ENCODE measurements at places on chromosomes 5 and 9. TPM values are rescaled to one million over a fixed set of nuclear protein-coding genes. Genes with fewer than 3 reads are reported as not detected.

Gene PRRX2
- 10.8 TPM for total RNA-seq

DNA sequence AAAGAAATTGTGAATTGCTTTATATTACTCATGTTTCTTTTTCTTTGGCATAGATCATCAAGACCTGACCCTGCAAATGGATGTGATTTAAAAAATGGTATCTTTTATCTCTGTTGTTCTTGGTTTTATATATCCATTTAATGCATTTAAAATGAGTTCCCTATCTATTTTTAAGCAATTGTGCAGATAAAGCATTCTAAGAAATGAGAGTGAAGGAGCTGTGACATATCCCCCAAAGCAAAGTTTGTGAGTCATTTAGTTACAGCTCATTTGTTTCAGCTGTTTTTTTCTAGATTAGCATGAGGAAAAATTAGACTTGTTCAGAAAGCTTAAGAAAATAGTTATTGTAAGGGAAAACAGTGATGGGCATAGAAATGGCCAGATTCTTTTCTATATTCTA lies 7.6 kb upstream of the ELOVL7 start:
- no peak for DNase-seq

Gene CSF1R
- total RNA-seq, result not detected

GRCh38 chr5:171830686-171831085 lies 45.1 kb downstream of the SMIM23 start:
- no peak for DNase-seq

GRCh38 chr5:169910393-169910792 lies 69.9 kb downstream of the INSYN2B start:
- DNase-seq, result no peak

Gene SLC6A3
- 0.07 TPM for total RNA-seq

- DNase-seq, result no peak
Observed at GRCh38 chr5:7845557-7845956, 5.4 kb downstream of the CFAP90 start.

GRCh38 chr9:136949239-136949816 lies 2.7 kb upstream of the LCN12 start:
- no peak for DNase-seq

- DNase-seq, result no peak
Observed at GRCh38 chr5:86689103-86689729, 71.5 kb downstream of the COX7C start.

Gene C9orf153
- total RNA-seq, result not detected

Gene MTAP
- total RNA-seq, result 34.0 TPM

- DNase-seq, result no peak
Observed at GRCh38 chr5:153459051-153459743, 31.3 kb upstream of the GRIA1 start.

- no peak for DNase-seq
Observed at GRCh38 chr5:128380337-128380736, 157.7 kb downstream of the FBN2 start.

- no peak for DNase-seq
Observed at GRCh38 chr5:150549735-150550134, 41.8 kb downstream of the NDST1 start.

DNA sequence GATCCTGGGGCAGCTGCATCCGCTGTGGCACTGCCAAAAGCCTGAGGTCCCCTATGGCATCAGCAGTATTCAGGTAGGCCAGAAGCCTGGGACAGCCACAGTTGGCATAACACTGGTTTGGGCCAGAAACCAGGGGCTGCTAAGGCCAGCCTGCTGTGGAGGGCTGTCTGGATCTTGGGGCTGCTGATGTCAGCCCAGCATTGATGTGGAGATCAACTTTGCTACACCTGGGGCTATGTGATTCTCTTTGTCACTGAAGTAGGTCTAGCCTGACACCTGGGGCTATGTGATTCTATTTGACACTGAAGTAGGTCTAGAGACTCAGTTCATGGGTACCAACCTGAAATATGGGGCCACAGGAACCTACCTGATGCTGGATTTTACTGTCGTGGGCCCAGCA lies 411.5 kb downstream of the RASEF start:
- DNase-seq, result peak; percentile 9

Gene CTSV
- total RNA-seq, result 50.5 TPM

Gene LRRC70
- total RNA-seq, result 1.7 TPM

Gene SPTAN1
- 124 TPM for total RNA-seq

Gene RORB
- 0.52 TPM for total RNA-seq

DNA sequence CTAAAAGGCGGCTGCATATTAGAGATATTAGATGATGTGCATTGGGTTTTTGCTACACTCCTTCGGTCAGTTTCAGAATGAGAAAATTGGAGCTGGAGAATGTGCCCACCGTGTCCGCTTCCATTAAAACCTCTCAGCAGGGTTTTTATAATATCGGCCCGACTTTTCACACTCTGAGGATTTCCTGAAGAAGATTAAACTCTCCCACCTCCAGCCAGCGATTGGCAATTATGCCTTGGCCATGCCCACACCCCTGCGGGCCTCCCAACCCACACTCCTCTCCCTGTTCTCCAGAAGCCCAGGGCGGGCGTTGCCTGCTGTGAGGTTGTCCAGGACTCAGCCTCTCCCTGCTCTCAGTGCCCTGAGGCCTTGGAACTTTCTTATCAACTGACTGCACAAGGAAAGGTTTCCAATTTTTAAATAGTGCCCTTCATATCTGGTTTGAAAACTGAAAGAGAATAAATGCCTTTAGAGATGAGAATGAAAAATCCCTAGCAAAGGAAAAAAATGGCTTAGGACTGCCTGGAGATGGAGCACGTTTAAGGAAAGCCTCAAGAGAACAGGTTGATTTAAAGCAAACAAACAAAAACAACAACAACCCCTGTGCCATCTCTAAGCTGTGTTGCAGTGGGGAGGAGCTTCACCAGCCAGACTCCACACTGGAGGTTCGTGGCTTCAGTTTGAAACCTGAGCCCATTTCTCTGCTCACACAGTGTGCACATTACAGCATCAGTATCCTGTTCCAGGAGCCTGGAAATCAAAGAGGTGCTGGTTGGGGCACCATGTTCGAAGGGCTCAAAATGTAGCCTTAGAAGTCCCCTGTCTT lies 292.9 kb downstream of the NSG2 start:
- no peak for DNase-seq

Gene AMBP
- 1.7 TPM for total RNA-seq

- DNase-seq, result no peak
Observed at GRCh38 chr5:80755626-80756025, 100.8 kb upstream of the DHFR start.

DNA sequence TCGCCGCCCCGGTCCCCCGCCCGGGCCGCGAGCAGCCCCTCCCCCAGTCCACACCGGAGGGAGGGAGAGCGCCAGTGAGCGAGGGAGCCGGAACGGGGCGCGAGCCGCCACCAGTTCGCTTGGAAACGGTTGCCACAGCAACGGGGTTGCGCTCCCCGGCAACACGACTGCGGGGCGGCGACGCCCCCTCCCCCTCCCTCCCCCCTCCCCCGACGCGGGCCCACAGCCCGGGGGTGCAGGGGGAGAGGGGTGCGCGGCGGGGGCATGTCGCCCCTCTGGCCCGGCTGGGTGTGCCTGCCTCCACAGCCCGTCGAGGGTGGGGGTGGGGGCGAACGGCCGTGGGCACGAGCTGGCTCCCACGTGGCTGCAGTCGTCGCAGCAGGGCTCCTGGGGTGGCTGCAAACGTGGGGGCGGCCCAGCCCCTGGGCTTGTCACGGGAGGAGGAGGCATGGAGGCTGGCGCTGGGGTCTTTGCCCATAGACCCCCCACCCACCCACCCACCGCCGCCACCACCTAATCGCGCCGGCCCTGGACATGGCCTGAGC lies 524 bp downstream of the PRR7 start:
- peak; percentile 97 for DNase-seq

Gene TXNDC8
- total RNA-seq, result not detected

- DNase-seq, result no peak
Observed at GRCh38 chr9:76618762-76619161, 145.5 kb upstream of the PCA3 start.

Gene DEPDC1B
- 38.7 TPM for total RNA-seq

Gene PCDHB9
- total RNA-seq, result not detected

DNA sequence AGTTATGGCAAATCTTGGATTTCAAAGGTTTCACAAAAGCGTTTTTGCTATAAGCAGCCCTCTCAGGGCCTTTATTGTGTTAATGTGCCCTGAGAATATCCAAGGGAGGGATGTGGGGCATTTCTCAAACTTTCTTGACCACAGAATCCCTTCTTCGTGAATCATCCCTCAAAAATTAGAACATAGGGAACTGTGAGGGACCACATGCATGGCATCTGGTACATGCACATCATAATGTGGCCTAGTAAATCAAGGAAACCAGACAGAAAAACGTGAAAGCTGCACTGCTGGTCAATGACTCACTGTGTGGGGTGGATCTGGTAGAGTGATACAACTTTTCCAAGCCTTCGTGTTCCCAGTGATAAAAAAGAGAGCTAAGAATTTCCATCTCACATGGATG lies 22.4 kb downstream of the DDX31 start:
- DNase-seq, result no peak

DNA sequence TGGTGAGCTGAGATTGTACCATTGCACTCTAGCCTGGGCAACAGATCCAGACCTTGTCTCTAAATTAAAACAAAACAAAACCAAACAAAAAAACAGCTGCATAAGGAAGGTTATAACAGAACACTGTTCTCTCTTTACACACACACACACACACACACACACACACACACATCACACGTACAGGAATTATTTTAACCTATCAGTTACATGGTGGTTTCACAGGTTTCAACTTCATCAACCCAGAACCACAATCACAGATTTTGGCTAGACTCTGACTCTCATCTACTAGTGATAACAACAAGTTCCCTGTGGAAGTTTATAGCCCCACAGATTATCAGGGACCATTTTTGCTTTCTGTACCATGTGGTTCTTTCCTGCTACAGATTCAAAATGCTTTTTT lies 60.2 kb downstream of the RPS23 start:
- DNase-seq, result no peak

Gene SLC25A2
- 0.14 TPM for total RNA-seq

DNA sequence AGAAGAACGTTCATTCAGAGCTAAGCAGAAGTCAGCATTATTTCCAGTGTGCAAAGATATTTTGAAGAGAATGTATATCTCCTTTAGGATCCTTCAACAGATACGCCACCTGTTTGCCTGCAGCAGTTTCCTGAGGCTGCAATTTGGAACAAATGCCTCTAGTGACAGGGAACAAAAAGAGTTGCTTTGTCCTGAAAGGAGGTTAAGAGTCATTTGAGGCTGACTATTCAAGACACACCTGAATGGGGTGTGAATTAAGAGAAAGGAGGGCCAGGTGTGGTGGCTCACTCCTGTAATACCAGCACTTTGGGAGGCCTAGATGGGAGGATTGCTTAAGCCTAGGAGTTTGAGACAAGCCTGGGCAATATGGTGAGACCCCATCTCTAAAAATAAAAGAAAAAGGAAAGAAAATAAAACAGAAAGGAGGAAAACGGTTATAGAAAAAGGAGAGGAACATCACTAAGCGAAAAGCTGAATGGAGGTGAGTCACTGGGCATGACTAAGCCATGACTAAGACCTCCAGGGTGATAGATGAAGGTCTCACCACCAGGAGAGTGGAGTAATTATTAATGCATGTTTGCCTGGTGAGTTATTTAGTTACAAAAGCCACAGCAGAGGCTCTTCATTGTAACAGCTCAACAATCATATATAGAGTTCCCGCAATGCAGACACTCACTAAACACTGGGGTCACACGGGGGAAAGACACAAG lies 255.2 kb upstream of the TNC start:
- no peak for DNase-seq

Gene PHF24
- 0.37 TPM for total RNA-seq

Gene TMEM252
- total RNA-seq, result not detected

Gene QSOX2
- 24.6 TPM for total RNA-seq

- DNase-seq, result no peak
Observed at GRCh38 chr9:115103746-115104477, 14.0 kb downstream of the TNC start.

DNA sequence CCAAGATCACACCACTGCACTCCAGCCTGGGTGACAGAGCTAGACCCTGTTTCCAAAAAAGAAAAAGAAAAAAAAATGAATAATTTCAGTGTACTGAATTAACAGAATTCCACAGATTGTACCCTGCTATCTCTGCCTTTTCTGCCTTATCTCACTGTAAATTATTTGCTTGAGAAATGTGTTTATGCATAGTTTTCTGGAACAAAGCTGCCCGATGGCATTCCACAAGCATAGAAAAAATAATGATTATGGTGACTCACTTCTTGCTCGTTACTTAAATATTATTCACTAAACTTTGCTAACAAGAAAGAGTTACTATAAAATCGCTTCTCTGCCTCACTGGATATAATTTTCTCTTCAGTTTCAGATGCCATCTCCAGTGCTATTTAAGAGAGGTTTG lies 88.7 kb upstream of the FAM169A start:
- DNase-seq, result no peak

DNA sequence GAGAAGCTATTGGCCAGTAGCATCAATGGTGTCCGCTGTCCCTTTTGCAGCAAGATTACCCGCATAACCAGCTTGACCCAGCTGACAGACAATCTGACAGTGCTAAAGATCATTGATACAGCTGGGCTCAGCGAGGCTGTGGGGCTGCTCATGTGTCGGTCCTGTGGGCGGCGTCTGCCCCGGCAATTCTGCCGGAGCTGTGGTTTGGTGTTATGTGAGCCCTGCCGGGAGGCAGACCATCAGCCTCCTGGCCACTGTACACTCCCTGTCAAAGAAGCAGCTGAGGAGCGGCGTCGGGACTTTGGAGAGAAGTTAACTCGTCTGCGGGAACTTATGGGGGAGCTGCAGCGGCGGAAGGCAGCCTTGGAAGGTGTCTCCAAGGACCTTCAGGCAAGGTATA lies 10.8 kb downstream of the TRIM32 start:
- no peak for DNase-seq

Gene SEC24A
- 27.2 TPM for total RNA-seq

Gene CDH18
- 0.10 TPM for total RNA-seq

DNA sequence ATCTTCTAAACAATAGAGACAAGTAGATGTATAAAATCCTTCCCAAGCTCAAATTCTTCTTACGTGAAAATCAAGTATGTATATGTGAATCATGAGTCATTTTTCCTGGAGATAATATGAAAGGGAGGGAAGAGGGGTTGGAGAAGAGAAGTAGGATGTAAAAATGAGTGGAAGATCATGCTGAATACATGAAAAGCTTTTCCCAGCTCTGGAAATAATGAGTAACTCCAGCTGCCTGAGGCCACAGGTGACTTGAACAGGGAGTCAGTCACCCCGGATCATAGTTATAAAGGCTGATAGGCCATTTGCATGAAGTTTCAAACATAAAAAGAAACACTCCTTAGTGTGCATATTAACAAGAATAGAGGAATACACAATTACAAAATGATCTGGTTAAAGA lies 486.7 kb downstream of the EFNA5 start:
- DNase-seq, result no peak
